Tongue (tissue), 3 donors: ENCODE measurements at places on chromosomes 12 and 14. TPM values are rescaled to one million over a fixed set of nuclear protein-coding genes. Genes with fewer than 3 reads are reported as not detected.

DNAI7 gene
- total RNA-seq = 1.5 TPM

GRCh38 chr12:117836476-117836875 lies 132.3 kb downstream of the KSR2 start:
- DNase-seq = no peak

GRCh38 chr14:71410578-71411284 lies 503.5 kb downstream of the PCNX1 start:
- DNase-seq = no peak

GRCh38 chr14:90839024-90839888 lies 23.0 kb upstream of the TTC7B start:
- DNase-seq = peak; percentile 79

DNA sequence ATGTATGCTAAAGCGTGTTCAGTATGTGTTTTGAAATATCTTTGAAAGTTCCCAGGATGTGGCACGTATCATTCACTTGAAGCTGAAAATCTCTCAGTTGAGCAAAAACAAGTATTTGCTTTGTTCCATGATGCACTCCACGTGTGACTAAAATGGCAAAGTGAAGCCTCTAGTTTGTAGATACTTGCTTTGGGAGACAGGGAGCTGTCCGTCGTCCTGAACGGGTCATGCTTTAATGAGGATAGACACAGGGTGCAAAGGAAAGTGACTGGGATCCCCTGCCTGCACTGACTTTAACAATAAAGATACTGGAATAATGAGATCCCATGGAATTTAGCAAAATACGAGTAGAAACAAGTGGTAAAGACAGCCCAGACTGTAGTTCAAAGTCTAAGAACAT lies 991.4 kb downstream of the NRXN3 start:
- DNase-seq = peak; percentile 77

- no peak for DNase-seq
Measured at GRCh38 chr14:22065347-22065746, 391.7 kb upstream of the OR4E1 start.
